ENCODE measurements at places on chromosomes 2 and 18. TPM values are rescaled to one million over a fixed set of nuclear protein-coding genes. Genes with fewer than 3 reads are reported as not detected.
A peak's percentile ranks its signal among the peaks of the same experiment; 100 is the strongest.

GRCh38 chr18:58241026-58241679 is 197.1 kb downstream of the NEDD4L start:
- no peak for DNase-seq

CPLX4 gene
- not detected for total RNA-seq

GRCh38 chr2:185274718-185275484 is 463.7 kb upstream of the FSIP2 start:
- no peak for DNase-seq

DNA sequence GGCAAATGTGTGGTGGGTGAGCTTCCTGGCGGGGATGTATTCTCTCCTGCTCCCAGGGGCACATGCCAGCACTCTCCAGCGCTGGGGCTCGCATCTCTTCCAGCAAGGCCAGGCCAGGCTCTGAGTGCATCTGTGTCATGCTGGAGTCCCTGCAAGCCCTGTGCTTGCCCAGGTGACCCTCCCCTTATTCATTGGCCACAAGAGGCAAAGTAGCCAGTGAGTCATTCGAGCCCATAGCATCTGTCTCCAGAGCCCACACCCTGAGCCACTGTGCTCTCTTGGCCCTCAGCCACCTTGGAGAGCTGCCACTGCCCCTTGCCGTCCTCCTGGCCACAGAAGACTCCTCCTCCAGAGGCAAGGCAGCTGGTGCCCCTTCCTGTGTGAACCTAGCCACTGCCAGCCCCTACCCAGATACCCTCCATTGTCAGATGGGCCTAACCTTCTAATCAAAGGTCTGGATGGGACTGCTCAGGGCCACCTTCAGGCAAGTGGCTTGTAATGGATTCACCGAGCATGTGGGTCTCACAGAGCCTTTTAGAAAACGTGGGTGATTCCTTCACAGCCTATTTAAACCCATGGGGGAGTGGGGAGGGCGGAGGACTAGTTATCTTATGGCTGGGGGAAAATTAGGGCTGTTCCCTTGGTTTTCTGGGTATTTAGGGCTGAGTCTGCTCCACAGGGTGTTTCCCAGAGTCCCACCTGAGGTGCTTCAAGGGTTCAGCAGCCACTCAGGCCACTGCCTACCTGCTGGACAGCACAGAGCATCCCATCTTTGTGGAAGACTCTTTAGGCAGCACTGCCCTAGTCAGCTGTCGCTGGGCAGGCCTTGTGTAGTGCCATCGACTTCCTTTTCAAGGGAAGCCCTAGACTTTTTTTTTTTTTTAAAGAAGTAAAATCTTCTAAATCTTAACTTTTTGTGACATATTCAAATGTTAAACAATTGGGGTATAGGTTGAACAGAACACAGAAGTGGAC is 137.4 kb downstream of the ACOXL start:
- DNase-seq, result peak; percentile 90

UPP2 gene
- total RNA-seq, result not detected

DNA sequence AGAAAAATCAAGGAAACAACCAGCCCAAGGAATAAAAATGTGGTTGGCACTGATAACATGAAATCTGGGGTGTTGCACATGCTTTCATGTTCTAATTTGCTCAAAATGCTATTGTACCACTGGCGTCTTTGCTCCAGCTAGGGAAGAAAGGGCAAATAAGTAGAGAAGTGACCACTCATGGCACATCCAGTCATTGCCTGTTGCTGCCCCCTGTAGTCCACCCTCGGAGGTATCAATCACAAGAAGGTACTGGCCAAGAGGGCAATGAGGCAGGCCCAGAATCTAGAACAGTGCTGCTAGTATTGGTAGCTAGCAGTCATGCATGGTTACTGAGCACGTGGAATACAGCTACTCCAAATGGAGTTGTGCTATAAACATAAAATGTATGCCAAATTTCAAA is 213.4 kb downstream of the CDCA7 start:
- DNase-seq, result peak; percentile 56

DNA sequence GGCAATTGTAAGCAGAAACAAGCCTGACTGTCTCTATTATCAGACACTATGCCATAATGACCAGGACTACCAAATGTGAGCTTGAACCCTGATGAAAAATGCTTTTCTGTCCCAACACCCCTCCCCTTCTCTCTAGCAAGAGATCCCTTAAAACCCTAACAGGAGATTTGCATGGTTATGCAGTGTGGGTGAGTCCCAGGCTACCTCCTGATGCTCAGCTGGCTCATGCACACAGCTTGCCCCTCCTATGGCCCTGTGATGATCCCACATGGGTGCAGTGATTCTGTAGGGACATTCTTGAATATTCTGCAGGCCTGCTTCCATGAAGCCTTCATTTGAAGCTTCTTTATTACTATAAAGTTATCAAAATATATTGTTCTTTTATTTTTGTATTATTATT is 357.4 kb downstream of the AKAIN1 start:
- DNase-seq, result no peak

ABCG5 gene
- total RNA-seq, result not detected

KIF1A gene
- 0.40 TPM for total RNA-seq

SP140 gene
- 1.7 TPM for total RNA-seq

CREG2 gene
- 40.0 TPM for total RNA-seq

DNA sequence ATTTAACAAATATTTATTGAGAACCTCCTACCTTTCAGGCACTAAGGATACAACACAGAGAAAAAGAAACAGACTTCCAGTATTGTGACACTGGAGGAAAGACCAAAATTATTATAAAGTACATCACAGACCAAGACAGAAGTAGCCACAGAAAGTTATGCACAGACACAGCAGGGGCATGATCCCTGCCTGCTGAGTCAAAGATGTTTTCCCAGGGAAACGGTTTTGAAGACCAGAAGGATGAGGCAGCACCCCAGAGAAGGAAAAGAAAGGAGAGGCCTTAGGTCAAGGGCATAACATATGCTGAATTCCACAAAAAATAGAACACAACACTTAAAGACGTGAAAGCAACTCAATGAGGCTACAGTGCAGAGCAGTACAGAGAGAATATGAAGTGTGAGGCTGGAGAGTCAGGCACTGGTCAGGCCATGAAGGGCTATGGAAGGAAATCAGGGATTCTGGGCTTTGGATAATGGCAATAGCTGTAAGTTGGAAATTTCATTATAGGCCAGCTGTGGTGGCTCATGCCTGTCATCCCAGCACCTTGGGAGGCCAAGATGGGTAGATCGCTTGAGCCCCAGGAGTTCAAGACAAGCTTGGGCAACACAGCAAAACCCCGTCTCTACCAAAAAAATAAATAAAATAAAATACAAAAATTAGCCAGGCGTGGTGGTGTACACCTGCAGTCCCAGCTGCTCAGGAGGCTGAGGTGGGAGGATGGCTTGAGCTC is 8.2 kb downstream of the ADAM17 start:
- no peak for DNase-seq

DNA sequence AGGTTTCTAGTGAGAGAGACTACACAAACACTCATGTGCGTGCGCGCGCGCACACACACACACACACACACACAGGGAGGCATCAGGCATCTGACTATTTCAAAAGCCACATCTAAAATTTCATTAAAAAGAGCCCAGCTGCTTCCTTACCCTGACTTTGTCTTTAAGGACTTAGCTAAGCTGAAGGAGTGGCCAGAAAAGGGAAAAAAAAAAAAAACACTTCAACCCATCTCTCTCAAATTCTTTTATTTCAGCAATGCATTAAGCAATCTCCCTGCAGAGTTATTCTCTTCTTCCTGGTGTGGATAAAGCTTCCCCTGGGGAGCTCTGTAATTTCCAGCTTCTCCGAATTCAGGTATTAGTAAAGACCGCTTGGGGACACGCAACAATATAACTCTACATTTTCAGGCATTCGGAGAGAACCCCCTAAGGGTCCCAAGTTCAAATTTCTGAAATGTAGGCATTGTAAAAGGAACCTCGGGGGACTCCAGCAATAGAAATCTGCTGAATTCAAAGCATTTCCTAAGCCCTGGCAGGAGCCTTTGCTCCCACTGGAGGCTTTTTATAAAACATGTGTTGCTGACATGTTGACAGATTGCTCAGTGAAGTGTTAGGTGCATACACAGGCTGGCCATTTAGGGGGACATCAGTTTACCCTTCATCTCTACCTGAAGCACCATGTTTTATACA is 67.0 kb downstream of the ZNF521 start:
- no peak for DNase-seq

- peak; percentile 86 for DNase-seq
Measured at GRCh38 chr2:200966770-200967169, 3.3 kb upstream of the ORC2 start.

DNA sequence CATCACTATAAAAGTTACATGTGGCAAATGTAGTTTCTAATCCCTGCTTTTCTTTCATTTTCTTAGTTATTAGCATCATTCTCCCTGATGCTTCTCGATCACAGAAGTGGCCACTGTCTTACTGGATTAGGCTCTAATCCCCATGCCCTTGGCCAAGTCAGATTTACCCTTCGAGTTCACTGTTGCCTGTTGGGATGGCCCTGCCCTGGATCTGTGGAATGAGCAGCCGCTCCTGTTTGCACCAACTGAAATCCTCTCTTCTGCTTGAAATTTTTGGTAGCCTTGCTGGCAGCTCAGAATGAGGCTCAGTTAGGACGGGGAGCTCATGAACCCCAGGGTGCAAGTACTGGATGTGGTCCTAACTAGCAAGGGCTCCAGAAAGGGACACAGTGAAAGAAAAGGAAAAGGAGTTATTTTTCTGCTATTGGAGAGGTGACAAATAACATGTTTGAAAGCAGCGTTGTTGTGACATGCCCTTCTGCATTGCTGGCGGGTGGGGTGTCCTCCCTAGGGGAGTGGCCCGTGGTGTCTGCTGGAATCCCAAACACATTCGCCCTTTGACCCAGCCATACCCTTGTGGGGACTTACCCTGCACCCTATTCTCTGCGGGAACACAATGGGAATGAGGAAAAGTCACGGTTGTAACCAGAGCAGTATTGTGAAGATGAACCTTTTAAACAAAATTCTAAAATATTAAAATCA is 34.5 kb downstream of the RBFA start:
- DNase-seq, result no peak

LRRC30 gene
- total RNA-seq, result not detected

DNA sequence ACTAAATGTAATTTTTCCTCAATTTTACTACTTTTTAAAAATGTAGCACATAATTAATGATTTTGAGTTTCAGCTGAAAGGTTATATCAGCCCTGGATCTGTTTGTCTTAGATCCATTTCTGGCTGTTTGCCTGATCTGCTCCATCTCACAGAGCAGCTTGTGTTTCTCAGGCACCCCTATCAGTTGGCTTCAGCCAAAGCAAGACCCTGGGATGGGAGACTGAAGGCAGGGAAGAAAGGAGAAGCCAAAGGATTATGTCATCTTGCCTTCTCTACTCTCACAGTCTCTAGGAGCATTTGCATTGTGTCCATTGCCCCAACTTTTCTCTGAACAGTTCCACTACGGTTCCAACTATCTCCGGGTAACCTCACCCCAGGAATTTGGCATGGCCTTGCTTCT is 110.5 kb downstream of the CCDC148 start:
- DNase-seq, result no peak

All from PC-3 (cell line).